Melanocyte of skin (primary cell): ENCODE measurements at places on chromosomes 1 and 21. TPM values are rescaled to one million over a fixed set of nuclear protein-coding genes. Genes with fewer than 3 reads are reported as not detected.

Gene TLR5
- total RNA-seq: under 0.01 and 0.34 TPM in 2 replicates

Gene TSPEAR
- not detected in 2 replicates for total RNA-seq

Gene BRWD1
- 29.6 and 57.4 TPM in 2 replicates for total RNA-seq

Gene ITLN1
- not detected in 2 replicates for total RNA-seq

Gene IL20
- 0.31 TPM in 1 of 2 replicates, not detected in the other for total RNA-seq

Gene NOS1AP
- total RNA-seq: under 0.01 TPM in 1 of 2 replicates, not detected in the other

Gene PIGR
- total RNA-seq: not detected in 2 replicates

Gene HSPA13
- total RNA-seq: 32.7 and 40.7 TPM in 2 replicates

Gene EPS8L3
- total RNA-seq: not detected in 2 replicates

Gene TMEM50A
- 93.2 and 142 TPM in 2 replicates for total RNA-seq

Gene THEMIS2
- total RNA-seq: 129 and 184 TPM in 2 replicates

Gene RNF223
- not detected in 2 replicates for total RNA-seq

Gene SPATA45
- total RNA-seq: 0.34 TPM in 1 of 2 replicates, not detected in the other

Gene BRDT
- not detected in 2 replicates for total RNA-seq

Gene HAPLN2
- total RNA-seq: 0.36 TPM in 1 of 2 replicates, not detected in the other
